ENCODE measurements at places on chromosomes 1 and 21.

DNA sequence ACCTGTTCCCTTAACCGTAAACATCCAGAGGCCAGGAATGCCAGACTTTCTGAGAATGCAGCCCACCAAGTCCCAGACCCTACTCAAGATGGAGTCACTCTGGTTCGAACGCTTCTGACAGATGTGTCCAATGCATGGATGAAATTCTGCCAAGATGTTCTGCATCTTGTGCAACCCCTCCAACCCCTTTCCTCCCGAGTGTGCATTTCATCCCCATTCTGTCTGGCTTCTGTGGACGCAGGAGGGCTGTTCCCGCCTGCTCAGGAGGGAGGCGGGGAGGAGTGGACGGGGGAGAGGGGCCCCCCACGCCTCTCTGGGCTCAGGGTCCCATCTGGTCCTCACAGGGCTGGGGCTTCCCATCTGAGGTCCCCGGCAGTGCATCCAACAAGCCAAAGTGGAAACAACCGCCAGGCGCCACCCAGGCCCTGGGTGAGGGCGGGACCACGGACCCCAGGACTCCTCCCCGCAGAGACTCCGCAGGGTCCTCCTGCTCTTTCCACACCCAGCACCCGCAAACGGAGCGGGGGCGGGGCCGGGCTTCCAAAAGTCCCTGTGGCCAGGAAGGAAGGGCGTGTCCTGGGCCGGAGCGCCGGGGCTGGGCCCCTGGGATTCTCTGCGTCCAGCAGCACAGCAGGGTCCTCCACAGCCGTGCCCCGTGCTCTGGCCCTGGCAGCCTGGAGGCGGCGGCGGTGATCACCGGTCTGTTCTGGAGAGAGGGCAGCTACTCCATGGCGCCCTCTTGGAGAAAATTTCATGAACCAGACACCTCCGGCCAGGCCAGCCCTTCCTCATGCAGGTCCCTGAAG is 27.8 kb upstream of the SUMO3 start:
- ATAC-seq = peak; percentile 72

- ATAC-seq = no peak
Measured at GRCh38 chr1:67005068-67005467, 48.9 kb downstream of the SLC35D1 start.

- ATAC-seq = no peak
Measured at GRCh38 chr1:235343726-235344125, 15.4 kb downstream of the GGPS1 start.

- ATAC-seq = no peak
Measured at GRCh38 chr1:12519693-12520364, 98.2 kb downstream of the DHRS3 start.

DNA sequence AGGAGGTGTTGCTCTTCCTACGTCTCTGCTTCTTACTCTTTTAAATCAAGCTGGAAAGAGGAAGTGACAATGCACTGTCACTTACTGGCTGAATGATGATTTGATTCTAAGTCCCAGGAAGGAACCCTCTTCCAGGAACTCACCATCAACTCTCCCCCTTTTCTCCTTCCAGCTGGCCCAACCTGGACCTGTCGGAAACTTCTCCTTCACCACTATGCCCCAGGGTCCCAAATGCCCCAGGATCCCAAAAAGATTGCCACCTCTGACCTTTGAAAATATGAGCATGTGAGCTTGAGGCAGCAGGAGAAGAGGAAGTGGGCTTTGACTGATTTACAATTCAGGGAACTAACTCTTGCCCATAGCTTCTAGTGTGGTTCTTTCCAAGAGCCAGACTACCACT is 5.3 kb upstream of the ADAMTS5 start:
- ATAC-seq = no peak

DNA sequence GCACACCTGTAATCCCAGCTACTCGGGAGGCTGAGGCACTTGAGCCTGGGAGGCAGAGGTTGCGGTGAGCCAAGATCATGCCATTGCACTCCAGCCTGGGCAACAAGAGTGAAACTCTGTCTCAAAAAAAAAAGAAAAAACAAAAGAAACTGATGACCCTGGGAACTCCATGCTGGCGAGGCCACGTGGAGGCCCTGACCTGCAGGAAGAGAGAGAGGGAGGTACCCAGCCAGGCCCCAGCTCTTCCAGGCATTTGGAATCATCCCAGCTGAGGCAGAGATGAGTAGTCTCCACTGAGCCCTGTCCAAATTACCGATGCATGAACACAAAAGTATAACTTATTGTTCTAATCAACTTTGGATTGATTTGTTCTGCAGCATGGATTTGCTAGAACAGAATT is 132.0 kb upstream of the ZBTB40 start:
- ATAC-seq = no peak

DNA sequence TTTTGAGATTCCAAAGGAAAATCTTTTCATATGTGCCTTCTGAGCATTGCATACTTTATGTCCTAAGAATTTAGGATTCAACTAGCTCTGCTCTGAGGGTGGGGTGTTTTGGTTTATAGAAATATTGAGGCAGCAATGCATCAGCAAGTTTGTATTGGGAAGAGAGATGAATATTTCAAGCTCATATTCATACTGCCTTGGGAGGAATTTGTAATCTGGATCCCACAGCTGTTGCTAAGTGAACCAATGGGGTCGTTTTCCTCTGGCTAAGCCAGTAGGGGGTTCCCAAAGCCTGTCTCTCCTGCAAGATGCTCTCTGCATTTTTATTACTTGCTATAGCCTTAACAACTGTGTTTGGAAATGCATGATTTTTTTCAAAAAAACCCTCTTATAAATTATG is 130.6 kb downstream of the SNX7 start:
- ATAC-seq = no peak

DNA sequence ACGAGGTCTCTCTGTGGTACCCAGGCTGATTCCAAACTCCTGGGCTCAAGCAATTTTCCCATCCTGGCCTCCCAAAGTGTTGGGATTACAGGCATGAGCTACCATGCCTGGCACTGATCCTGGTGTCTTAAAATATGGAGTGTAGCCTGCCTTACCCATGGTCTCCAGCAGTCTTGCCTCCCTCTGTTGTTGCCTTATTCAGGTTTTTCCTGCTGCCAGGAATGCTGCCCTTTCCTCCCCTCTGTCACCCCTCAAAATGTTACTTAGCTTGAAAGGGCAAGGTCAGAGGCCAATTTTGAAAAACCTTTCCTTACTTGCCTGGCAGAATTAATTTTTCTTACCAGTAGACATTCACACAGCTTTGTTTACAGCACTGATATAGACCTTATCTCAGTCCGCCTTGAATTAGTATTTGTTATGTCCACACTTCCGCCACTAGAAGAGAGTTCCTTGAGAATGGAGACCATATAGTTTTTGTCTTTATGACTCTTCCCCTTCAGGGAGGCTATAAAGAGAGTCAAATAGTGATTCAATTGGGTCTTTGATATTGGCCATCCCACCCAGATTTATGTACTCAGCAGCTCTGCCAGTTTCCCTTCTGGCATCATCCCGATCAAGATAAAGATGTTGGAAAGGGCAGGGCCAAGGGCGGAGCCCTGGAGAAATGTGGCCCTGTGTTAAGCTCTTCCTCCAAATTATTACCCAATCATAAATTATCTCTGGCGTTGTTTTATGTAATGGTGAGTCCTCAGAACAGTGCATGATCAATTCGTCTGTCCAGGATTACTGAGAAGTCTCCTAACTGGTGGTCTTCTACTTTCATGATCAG is 38.8 kb downstream of the C1orf21 start:
- ATAC-seq = no peak

- peak; percentile 88 for ATAC-seq
Measured at GRCh38 chr1:1832820-1833219, 54.5 kb upstream of the NADK start.

DNA sequence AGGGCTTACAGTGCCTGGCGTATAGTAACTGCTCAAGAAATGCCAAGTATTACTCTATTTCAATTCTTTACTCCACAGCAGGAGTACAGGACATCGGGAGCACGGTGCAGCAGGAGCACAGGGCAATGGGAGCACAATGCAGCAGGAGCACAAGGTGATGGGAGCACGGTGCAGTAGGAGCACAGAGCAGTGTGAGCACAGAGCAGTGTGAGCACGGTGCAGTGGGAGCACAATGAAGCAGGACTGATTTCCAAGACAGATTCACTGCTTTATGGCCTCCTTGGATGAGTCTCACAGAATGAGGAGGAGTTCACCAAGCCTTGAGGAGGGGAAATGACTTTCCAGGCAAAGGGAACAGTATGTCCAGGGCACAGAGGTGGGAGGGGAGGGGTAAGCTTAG is 5.0 kb upstream of the PAQR7 start:
- no peak for ATAC-seq

DNA sequence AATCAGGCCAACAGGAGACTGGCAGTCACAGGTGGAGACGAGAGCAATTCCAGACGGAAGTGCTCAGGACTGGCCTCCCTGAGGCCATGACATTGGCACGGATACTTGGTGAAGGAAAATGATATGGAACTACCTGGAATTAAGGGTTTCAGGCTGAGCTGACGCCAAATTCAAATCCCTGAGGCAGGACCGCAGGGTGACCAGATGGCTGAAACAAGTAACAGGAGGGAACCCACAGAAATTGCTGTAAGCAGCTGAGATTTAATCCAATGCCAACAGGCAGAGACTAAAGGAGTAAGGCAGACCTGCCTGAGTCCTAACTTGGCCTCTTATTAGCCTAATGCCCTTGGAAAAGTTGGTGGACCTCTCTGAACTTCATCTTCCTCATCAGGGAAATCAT is 76.2 kb downstream of the ERG start:
- ATAC-seq = no peak

GRCh38 chr1:228373004-228373680 is 33.5 kb downstream of the TRIM11 start:
- no peak for ATAC-seq

GRCh38 chr1:210272666-210273065 is 40.1 kb downstream of the SERTAD4 start:
- no peak for ATAC-seq

- no peak for ATAC-seq
Measured at GRCh38 chr1:35702508-35702907, 16.2 kb downstream of the C1orf216 start.

- ATAC-seq = peak; percentile 10
Measured at GRCh38 chr1:169086603-169087455, 19.7 kb upstream of the ATP1B1 start.

- ATAC-seq = no peak
Measured at GRCh38 chr1:53163291-53163768, 20.9 kb upstream of the SLC1A7 start.

DNA sequence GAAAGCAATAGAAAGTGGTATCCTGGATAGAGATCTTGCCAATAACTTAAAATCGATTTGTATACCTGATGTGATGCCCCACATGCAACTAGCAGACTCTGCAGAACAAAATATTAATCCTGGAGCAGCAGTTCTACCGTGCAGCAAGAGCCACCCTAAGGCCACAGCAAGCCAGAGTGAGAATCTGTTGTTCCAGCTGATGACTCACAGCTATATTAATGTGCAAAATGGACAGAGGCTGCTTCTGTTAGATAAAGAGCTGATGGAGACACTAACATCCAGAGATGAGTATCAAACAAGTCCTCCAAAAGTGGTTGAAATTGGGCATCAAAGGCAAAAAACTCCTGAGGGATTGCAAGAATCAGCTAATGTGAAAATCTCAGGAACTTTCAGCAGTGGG is 127.8 kb downstream of the MACF1 start:
- ATAC-seq = no peak

GRCh38 chr1:1040004-1040991 is 20.4 kb downstream of the AGRN start:
- ATAC-seq = peak; percentile 83

DNA sequence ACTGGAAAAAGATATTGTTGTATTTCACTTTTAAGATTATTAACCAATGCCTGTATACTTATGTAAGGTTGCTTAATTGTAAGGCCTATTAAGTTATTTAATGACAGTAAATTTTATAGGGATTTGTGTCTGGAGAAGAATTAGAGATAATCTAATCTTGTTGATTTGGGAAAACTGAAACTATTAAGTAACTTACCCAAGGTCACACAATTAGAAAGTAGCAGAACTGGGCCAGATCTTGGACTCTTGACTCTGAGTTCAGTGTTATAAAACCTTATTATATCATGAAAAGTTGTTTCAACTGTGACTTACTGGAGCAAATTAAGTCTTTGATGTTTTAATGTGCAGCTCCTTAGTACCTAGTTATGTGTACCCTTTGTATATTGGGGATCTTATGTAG is 38.5 kb downstream of the CAMTA1 start:
- ATAC-seq = no peak

DNA sequence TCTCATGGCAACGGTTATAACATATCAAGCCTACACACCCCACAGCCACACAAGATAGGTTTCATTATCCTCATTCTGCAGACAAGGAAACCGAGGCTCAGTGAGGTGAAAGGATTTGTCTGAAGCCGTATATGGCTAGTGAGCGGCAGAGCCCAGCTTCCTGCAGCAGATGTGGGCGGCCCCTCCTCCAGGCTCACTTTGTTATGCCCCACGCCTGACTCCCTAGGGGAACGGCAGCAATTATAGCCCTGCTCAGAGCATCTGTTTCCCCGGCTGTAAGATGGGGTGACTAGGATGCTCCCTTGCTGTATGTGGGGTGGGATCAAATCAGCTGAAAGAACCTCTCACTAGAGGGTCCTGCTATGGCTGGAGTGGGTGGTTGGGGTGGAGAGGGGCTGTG is 22.1 kb downstream of the GRHL3 start:
- no peak for ATAC-seq

DNA sequence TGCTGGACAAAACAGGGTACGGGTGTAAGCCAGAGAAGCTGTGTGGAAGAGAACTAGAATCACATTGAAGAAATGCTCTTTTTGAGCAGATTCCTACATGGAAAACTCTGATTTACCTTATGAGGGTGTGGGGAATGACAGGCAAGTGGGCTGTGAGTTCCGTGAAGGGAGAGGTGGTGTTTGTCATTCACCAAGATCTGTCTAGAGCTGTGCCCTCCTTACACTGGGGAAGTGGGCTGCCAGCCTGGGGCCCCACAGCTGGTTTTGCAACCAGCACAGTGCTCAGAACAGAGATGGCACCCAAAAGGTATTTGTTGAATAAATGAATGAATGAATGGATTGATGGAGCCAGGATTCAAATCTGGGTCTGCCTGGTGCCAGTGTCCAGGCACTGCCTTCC is 10.4 kb downstream of the RCAN1 start:
- ATAC-seq = no peak

GRCh38 chr1:212691561-212692071 is 8.0 kb downstream of the BATF3 start:
- peak; percentile 93 for ATAC-seq

GRCh38 chr1:9068981-9069325 is 482 bp downstream of the SLC2A5 start:
- ATAC-seq = no peak

GRCh38 chr1:166899769-166900168 is 23.7 kb upstream of the TADA1 start:
- no peak for ATAC-seq

All from activated CD4-positive, CD25-positive, alpha-beta regulatory T cell treated with anti-CD3 and anti-CD28 coated beads, Interleukin-2, amount 50 U/mL, for 24 hours (primary cell).